ENCODE measurements at places on chromosomes 13 and 19.

GRCh38 chr13:23748109-23748990, 140.8 kb downstream of the MIPEP start:
- no peak for DNase-seq

GRCh38 chr13:44352671-44353070, 21.0 kb upstream of the SERP2 start:
- DNase-seq: no peak

DNA sequence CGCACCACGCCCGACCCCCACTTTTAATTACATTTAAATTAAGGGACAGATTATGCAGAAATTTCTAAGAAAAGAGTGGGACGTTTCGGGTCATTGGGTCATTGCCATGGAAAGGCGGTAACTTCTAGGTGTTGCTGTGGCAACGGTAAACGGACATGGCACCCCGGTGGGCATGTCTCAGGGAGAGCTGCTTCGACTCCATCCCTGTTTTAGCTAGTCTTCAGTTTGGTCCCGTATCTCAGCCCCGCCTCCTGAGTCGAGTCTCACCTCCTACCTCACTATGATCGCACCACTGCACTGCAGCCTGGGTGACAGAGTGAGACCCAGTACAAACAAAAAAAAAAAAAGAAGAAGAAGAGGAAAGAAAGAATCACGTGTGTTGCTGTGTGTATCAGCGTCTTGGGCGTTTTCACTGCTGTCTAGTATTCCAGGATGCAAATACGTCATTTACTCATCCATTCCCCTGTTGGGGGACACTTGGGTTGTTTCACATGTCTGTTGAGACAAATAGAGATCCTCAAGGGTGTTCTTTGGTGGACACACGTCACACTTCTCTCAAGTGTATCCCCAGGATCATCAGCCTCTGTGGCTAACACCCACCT, 41.7 kb downstream of the CELF5 start:
- no peak for DNase-seq

- peak; percentile 58 for DNase-seq
Observed at GRCh38 chr19:50325310-50326100, 3.7 kb downstream of the KCNC3 start.

DNA sequence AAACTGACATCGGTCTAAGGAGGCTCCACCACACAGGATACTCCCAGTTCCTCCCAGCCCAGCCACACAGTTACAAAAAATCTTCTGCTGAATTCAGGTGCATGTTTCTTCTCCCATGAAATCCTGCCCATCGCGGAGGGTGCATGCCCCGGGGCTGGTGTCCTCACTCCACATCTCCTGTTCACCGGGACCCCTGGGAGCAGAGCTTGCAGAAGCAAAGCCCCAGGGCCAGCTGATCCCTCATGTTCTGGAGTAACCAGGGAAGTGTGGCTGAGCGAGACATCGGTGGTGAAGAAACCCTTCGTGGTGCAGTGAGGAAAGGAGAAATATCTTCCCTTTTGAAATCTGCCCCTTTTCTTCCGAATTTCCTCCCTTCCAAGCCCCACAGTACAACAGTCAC, 904 bp upstream of the SIGLEC9 start:
- DNase-seq: no peak

DNA sequence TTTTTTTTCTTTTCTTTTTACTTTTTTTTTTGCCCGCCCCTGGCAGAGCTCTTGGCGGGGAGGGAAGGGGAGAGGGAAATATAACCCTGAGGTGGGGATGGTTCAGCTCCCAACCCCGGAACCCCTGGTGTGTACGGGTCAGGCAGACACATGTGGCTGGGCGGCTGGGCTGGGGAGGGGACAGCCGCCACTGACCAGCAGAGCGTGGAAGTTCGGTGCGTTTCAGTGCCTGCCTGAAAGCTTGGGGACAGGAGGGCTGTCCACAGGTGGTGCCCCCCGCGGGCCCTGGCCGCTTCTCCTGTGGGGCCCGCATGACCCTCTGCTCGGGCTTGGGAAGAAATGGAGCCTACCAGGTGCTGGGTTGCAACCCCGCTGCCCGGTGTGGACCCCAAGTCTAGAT, 5.2 kb upstream of the MYDGF start:
- no peak for DNase-seq

DNA sequence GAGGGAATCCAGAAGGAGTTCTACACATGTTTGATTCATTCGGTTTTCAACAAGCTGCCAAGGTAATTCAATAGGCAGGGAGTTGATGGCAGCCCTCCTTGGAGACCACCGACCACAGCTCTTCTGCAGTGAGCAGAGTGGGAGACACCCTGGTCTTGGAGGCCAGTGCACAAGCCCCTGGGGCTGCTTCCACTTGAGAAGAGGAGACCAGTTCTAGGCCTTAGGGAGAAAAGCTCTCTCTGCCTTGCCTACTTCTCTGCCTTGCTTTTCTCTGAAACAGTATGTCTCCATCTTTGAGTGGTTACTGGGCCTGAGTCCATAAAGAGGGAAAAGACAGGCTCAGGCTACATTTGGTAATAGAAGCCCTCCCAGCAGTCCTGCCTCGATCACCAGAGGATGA, 671.9 kb downstream of the UQCRFS1 start:
- no peak for DNase-seq

DNA sequence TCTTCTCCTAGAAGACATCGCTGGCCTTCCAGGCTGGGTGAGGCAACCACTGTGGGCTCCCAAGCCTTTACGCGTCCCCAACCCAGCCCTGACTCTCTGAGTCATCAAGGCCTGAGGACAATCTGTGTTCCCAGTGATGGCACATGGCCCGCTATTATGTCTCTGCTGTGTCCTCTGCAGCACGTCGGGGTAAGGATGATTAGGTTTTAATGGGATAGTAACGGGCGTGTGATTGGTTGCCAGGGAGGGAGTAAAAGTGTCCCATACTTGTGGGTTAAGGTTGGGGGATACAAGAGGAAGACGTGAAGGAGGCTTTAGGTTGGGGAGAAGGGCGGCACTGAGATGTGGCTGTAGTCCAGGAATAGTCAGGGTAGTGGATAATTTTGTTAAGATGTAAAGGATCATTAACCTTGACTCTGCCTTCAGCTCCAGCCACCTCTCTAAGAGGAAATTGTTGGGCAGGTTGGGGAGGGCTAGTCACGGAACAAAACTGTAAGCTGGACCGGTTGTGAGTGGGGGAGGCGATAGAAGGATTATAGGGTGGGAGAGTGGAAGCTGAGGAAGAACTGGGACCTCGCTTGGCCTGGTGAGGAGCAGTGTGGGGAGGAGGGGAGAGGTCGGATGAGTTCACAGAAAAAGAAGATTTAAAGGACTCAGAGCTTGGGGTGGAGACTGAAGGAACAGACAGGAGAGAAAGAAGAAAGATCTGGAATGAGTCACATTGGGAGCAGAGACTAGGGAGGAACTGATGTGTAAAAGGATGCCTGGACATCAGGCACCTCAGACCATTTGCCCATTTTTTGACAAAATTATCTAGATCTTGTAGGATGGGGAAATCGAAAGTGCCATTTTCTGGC, 27.9 kb upstream of the IGFL1 start:
- no peak for DNase-seq

DNA sequence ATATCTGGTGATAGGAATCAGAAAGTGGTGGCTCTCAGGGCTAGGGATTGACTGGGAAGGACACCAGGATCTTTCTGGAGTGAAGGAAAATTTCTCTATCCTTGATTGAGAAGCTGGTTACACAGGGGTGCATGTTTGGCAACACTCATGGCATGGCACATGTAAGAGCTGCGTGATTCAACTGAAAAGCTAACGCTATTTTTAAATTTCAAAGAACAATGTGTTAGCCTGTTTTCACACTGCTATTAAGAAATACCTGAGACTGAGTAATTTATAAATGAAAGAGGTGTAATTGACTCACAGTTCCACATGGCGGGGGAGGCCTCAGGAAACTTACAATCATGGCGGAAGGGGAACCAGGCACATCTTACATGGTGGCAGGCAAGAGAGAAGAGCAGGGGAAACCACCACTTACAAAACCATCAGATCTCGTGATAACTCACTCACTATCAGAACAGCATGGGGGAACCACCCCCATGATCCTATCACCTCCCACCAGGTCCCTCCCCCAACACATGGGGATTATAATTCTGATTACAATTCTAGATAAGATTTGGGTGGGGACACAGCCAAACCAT, 7.4 kb downstream of the SIGLEC8 start:
- no peak for DNase-seq

Measured in adipocyte (in vitro differentiated cells).